ENCODE measurements at places on chromosomes 4 and X. TPM values are rescaled to one million over a fixed set of nuclear protein-coding genes. Genes with fewer than 3 reads are reported as not detected.

- no peak for DNase-seq
Measured at GRCh38 chr4:141174457-141174856, 41.2 kb upstream of the RNF150 start.

DNA sequence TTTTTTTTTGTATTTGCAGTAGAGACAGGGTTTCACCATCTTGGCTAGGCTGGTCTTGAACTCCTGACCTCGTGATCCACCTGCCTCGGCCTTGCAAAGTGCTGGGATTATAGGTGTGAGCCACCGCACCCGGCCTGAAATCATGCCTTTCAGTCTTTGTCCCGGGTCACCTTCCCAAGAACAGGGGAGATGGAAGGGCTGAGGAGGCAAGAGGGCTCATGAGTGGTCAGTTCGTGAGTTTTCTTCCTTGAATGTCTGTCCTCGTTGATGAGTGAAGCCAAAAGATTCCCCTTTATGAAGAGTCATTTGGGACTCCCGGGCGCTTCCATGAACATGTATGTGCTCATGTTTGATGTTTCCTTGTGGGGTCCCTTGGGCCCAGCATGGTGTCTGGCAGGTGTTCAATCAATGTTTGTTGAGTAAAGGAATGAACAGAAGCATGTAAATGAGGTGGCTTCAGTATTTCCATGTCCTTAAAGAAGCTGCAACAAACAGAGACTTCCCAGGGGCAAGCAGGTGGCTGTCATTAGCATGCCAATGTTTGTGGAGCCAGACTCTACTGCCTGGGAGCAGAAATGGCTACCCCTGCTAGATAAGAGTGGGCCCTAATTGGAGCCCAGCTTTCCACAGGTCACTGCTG lies 3.4 kb upstream of the SEPTIN6 start:
- DNase-seq = no peak

GRCh38 chr4:137124278-137124932 lies 407.9 kb downstream of the PCDH18 start:
- peak; percentile 80 for DNase-seq

DNA sequence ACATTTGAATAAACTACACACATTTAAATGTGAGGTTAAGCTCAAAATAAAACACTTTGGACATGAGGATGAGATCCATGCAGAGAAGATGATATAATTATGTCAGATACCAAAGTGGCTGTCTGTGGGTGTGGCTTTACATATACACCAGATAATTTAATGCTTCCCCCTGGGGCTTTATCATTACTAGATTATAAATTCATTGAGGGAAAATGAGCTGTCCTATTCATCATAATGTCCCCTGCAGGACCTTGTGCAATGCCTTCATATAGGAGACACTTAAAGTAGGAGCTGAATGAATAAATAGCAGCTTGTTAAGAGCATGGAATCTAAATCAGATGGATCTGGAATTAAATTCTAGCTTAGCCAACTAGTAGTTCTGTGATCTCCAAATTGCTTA lies 49.7 kb downstream of the OTC start:
- no peak for DNase-seq

GRCh38 chr4:184097241-184097605 lies 120.5 kb downstream of the ENPP6 start:
- no peak for DNase-seq

DNA sequence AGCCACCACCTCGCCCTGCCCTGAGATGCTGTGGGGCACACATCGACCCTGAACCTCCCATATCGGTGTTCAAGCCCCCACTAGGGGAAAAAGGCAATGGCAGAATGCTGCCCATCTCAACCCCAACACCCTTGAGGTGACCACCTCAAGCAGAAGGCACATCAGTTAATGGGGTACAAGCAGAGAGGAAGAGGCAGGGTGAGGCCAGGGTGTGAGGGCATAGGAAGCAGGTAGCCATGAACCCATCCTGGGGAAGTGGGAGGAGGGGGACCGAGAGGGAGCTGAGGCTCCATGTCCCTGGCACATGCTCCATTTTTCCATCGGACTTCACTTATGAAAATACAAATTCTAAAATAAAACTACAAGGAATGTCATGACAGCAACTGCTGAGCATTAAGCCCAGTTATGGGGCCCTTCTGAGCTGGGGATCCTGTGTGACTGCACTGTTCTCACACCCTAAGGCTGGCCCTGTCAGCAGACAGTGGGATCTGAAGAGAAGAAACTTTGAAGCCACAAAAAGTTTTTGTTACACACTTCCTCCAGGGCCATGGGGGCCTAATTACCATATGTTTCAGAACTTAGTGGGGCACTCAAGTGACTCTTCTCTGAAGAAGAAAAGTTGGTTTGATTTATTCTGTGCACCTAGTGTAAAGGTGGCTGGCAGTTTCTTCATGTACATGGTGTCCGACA lies 68.2 kb upstream of the FAM241A start:
- no peak for DNase-seq

- DNase-seq = peak; percentile 45
Measured at GRCh38 chrX:97547877-97548578, 664.3 kb downstream of the RPA4 start.

- DNase-seq = no peak
Measured at GRCh38 chrX:72366701-72367454, 61.2 kb upstream of the CITED1 start.

Gene ASMT
- total RNA-seq = not detected

DNA sequence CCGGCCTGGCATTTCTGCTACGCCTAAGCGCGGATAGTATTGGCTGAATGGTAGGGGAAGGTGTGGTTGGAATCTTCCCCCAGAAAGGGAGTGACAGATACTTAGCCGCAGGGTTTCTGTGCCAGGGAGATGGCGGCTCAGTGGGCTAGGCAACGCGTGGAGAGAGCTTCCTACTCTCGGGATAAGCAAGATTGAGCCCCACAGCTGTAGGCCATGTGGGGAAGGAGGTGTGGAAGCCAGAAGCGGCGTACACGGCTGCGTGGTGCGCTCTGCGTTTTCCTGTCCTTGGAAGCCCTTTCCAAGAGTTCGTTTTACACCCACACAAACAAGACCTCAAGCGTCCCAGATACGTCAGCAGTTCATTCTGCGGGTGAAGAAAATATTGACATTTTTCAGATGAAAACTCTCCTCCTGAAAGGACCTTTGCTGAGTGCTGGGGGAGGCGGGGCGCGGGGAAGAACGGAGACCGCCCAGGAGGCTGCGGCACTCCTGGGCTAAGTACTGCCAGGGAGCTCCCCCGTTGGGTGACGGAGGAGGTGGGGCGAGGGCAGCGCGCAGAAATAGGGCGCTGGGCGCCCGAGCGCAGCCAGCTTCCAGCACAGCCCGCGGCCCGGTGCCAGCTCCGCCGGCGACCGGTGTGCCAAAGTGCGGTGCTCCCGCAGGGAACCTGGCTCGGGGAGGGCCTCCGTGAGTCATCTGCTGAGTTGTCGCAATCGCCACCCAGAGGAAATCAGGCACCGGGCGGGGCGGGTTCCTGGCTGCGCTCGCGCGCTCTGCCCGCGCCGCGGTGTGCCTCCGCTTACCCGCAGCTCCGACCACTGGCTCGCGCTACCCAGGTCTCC lies at the start of gene GPAT3:
Gene GPAT3, plus strand, starts transcription at position 589 of the 842 bp plus-strand sequence. CDS start 515 bp downstream, outside the sequence.
- DNase-seq = peak; percentile 89

Measured in fibroblast of villous mesenchyme (primary cell).